Stimulated activated CD4-positive, alpha-beta T cell treated with anti-CD3 and anti-CD28 coated beads, Interleukin-1b, Interleukin-23, amount 100 ng/mL, for 1 hour (primary cell): ENCODE measurements at places on chromosomes 11 and 22.

DNA sequence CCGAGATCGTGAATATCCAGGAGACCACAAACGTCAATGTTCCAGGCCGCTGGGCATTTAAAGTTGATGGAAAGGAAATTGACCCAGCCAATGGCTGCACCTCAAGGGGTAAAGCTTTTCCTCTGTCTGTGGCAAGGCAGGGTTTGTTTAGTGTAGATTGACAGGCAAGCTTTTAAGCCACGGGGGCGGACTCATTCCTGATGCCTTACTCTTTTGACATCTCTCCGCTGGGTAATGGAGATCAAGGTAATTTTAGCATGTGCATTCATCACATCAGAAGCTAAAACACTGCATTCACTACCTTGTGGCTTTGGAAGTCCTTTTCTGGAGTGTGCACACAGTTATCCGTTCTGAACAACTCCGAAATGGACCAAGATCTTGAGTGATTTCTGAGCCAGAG lies 12.6 kb downstream of the TECTA start:
- DNase-seq, result no peak

DNA sequence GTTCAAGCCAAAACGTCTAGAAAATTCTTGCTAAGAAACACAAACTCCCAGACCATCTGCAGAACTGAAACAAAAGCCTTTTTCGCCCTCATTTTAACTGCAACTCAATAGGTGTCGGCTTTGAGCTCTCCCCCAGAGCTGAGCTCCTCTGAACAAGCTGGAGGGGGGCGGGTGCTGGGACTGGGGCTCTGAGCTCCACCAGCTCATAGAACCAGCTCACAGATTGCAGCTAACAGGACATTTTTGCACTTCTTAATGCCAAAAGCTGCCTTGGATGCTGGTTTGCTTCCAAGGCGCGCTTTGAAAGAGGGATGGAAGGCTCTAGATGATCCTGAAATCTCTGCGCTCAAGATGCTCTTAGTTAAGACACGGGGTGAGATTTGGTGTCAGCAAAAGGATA lies 6.0 kb upstream of the YWHAH start:
- DNase-seq, result no peak

GRCh38 chr11:126358763-126359160 lies 3.3 kb downstream of the ST3GAL4 start:
- DNase-seq, result no peak

GRCh38 chr22:37173709-37174108 lies 14.3 kb downstream of the C1QTNF6 start:
- DNase-seq, result no peak

GRCh38 chr11:696955-697491 lies 1.4 kb downstream of the TMEM80 start:
- DNase-seq, result no peak

DNA sequence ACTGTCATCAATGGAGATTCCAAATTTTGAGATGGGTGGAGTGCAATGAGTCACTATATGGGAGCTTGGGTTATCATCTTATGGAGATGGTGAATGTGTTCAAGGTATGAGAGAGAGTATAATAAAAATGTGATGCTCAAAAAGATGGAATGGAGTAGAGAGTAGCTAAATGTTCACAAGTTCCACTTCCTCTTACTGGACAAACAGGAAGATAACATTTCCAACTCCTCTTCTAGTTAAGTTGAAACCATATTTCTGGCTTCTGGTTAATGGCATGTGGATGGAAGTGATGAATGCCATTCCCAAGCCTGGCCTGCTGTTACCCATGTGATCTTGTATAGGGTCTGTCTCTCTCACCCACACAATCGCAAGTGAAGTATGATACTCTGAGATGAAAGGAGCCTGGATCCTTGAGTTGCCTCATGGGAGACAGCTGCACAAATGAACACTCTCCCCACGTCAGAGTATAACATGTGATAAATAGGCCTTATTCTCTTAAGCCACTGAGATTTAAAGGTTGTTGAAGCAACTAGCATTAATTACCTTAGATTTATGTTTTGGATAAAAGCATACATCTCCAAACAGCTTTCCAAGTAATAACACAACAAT lies 111.0 kb downstream of the RAB38 start:
- no peak for DNase-seq

DNA sequence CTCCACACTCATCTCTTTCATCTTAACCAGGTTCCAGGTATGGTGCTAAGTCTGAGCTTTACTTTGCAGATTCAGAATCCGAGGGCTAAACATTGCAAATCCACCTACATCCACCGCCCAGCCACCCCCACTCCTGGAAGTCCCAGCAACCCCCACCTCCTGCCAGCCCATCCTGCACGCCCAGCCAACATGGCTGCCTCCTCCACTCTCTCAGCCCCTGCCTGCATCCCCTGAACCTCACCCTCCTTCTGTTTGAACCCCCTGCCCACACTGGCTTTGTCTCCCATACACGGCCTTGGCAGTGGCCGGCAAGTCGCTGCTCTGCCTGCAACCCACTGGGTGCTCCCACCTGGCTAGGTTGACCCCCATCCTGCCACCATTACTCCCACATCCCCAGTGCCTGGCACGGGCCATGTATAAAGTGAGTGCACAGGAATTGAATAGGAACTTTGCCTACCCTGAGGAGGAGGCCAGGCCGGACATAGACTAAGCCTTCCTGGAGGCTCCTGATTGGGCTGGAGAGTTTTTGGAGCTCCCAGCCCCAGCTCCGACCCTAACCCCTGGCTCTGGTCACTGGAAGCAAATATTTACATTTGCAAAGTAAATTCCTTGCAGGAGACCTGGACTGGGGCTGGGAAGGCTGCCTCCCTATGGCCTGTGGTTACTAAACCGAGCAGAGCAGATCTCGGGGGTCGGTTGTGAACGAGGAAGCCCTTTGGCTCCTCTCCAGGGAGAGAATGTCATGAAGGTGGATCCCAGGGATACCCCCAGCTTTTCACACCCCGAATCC lies 14.4 kb downstream of the EMID1 start:
- no peak for DNase-seq

DNA sequence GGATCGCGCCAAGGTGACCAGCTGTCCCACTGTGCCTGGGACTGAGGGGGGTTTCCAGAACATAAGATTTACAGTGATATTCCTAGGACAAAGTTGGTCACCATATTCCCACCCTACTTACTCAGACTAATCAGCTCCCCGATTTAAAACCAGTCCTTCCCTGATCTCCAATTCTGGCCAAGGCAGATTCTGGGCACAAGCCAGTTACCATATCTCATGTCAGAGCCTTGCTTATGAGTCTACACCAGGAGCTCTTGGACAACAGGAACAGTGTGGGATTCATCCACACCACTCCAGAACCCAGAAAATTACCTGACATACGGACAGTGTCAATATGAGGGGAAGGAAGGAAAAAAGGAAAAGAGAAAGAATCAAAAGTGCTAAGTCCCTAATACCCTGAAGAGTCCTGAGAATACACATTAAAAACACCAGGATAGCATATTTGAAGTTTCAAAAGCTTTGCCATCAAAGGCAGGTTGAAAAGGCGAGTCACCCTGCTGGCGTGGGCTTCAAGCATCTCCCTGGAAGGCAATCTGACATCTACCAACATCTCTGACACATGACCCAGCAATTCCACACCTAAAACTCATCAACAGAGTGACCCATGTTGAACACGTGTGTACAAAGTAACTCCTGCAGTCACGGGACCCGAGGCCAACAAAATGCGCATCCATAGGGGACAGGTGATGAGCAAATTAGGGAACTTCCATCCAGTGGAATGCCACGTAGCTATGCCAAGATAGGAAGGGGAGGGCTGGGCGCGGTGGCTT lies 8.0 kb upstream of the IL2RB start:
- no peak for DNase-seq

DNA sequence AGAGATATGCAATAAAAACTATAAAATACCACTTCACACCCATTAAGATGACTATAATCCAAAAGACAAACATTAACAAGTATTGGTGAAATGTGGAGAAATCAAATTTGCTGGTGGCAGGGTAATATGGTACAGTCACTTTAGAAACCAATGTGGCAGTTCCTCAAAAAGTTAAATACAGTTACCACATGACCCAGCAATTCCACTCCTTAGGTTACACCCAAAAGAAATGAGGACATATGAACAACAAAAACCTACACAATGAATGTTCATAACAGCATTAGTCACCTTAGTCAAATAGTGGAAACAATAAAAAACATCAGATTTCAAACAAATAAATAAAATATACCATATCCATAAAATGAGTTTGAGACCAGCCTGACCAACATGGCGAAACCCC lies 52.6 kb downstream of the RDX start:
- no peak for DNase-seq

DNA sequence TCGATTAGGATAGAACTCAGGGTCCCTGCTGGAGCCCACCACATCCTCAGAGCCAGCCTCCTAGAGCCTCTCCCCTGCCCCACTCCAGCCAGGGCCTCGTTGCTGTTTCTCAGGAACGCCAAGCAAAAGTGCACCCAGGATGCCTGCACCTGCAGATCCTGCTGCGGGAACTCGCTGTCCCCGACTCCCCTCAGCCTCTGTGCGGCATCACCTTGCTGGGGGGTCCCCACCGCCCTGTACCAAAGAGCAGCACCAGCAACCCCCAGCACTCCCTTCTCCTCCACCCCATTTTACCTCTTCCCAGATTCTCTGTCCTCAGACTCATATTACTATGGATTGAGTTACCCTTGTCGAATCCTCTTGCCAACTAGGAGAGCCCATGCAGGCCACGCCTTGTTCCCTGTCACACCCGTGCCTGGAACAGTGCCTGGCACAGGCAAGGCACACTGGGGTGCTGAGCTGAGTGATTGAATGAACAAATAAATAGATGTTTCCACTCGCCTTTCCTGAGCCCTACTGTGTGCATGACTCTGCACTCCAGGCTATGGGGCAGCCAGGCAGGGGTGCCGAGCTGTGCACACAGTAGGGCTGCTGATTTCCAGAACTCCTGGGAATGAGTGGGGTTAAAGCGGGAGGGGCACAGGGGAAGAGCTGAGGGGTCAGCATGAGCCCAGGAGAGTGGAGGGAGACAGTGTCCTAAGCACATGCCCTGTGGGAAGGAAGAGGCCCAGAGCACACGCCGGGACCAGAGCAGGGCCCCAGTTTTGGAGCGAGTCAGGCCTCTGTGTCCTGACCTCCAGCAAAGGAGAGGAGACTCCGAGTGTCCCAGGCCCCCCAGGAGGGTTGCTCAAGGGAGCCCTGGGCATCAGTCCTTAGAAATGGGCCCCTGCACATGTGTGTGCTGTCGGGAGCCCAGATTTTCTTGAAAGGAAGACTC lies 44.3 kb downstream of the LINC01488 start:
- DNase-seq, result no peak

- DNase-seq, result no peak
These were observed 5.2 kb downstream of the DDB1 start for GRCh38 chr11:61327669-61328071.

- DNase-seq, result no peak
These were observed 23.0 kb downstream of the NECTIN1 start for GRCh38 chr11:119706029-119706428.

- DNase-seq, result no peak
These were observed 60.6 kb downstream of the RTL6 start for GRCh38 chr22:44437216-44438055.

DNA sequence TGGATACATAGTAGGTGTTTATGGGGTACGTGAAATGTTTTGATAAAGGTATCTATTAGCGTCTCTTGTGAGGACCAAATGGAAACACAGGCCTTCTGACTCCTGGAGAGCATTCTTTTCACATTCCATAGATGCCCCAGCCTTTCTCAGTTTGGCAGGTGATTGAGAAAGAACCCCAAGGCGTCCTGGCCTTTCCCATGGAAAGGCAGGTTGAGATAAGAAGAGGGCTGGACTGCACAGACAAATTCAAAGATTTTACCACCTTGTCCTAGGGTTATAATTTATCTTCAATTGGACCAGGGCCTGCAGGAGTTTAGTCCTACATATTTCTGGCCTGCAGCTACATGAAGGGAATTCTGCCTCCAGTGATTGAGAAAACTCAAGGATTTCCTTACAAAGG lies 661 bp upstream of the OLFML1 start:
- DNase-seq, result no peak
